C1 segment of cervical spinal cord (tissue), 14 donors: ENCODE measurements at places on chromosomes 6 and 20.

DNA sequence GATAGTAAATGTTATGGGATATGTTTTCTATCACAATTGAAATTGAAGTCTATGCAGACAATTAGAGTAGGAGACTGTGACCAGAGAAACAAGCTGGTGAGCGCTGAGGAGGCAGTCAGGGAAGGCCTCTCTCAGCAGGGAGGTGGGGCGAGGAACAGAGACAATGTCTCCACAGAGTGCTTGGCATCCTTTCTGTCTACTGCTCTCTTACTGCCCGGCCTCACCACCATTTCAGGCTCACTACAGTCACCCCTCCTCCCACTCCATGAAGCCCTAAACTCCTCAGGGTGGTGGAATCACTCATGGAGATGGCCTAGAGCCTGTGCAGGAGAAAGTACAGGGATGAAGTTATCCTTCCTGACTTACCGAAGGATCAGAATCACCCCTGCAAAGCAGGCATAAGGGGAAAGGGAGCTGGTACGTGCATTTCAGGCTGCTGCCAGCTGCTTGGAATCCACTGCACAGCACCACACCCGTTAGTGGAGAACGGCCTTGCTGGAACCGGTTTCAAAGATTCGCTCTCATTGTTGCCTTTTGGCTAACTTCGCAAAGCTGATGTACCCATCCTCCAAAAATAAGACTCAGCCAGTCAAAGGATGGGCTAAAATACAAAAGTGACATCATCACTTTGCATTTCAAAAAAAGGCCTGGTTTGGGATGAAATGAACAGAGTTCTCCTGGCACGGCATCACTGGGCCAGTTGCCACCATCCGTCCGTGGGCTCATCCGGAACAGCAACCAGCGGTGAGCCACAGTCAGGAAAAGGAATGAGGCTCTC, 67.3 kb downstream of the SLC22A23 start:
- DNase-seq = peak; percentile 66

DNA sequence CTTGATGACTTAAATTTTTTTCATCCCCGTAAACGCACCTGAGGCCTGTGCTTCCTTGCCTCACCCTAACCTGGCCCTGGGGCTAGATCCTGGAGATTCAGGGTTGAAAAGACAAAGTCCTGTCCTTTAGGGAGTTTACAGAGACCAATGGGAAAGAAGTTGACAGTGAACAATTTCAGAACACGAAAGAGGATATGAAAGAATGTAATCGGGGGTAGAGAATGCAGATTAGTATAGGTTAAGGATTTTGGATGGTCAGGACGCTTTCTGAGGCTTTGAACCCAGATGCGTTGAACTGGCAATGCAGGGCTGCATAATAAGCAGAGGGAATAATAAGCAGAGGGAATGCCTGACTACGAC, 1.7 kb upstream of the FBXO5 start:
- no peak for DNase-seq

- no peak for DNase-seq
Measured at GRCh38 chr20:32494483-32495216, 90.5 kb downstream of the NOL4L start.

DNA sequence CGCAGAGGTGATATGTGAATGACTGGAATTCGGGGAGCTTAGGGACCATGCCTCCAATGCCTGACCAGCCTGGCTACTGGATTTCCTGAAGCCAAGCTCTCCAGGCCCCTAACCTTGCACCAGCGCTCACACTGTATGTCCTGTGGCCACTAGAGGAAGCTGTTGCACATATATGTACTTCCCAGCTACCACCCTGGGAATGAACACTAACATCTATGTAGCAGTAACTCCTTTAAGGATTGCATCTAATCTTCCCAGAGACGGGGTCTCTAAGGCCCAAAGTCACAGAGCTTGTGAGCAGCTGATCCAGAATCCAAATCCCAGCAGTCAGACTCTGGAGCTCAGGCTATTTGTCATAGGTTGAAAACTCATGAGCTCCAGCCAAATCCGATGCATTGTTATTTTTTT, 20.4 kb upstream of the BPIFB1 start:
- peak; percentile 48 for DNase-seq

DNA sequence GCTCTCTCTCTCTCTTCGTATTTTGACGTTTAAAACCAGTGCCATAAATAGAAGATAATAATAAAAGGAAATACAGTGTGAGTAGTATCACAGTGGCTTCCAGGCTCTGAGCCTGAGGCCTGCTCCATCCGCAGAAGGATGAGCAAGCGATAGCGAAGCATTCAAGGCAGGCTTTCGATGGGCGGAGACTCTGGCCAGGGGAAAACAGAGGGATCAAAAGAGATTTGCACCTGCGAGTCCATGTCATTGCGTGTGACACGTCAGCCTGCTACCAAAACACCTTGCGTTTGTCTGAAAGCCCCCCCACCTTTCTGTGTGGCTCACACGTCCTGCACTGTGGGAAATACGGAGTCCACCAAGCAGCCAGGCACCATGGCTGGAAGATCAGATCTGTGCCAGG, 377.3 kb upstream of the SULF2 start:
- no peak for DNase-seq

- no peak for DNase-seq
Measured at GRCh38 chr20:43839793-43840199, 74.9 kb upstream of the TOX2 start.

- DNase-seq = no peak
Measured at GRCh38 chr6:157709555-157709954, 113.5 kb upstream of the SNX9 start.

- DNase-seq = no peak
Measured at GRCh38 chr6:157693867-157694266, 129.2 kb upstream of the SNX9 start.

DNA sequence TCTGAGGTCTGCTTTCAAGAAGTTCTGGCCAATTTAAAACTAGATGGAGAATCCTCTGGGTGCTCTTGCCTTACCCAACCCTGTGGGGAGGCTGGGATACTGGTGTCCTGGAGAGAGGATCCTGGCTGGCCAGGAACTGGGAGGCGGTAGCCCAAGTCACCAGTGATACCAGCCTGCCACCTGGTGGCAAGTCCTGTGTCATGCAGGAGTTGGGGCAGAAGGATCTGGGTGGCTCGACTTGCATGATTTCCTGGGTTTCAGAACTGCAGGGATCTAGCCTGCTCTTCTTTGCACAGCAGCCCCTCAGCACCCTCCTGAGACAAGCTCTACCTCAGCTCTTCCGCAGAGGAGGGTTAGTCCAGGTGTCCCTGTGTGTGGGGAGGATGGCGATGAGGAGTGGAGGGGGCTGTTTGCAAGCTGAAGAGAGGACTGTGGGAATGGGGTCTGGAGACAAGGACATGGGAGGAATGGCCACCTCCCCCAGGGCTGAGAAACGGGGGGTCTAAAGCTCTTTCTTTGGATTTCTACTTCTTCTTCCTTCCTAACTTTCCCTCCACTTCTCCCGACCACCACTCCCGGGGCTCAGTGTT, 4.2 kb downstream of the KCNK17 start:
- DNase-seq = no peak

GRCh38 chr6:151349651-151350270, 41.6 kb downstream of the ZBTB2 start:
- DNase-seq = no peak

DNA sequence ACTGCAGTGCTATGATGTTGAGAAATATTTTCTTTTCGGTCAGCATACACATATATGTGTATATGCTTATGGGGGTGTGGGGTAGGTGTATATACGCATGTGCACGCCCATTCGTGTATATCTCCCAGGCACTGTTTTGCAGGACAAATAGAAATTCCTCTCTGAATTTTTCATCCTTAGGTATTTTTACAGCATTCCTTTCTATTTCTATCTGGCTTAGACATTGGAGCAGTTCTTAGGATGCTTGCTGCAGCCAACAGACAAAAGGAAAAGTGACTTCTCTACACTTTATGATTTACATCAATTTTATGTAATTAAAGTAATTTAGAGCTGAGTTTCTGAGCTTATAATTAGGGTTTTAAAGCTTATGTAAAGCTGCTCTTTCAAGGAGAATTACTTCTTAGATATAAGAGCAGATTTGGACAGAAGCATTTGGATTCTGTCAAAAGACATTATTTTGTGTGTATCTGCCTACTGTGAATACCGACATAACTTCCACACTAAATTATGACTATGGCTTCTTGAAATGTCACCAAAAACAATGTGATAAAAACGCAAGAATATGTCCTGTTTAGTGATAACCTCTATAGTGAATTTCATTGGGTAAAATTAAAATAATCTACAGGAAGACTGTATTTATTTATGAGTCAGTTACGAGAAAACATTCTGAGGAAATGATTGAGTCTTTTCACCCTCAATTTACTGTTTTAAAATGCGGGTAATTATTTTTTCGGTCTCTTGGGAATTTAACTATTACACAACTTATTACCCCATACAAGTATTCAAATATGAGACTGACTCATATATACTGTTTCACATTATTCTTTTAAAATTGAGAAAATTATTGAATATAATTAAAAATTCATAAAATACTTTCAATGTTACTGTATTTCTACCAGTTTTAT, 21.3 kb upstream of the CEP43 start:
- DNase-seq = no peak

DNA sequence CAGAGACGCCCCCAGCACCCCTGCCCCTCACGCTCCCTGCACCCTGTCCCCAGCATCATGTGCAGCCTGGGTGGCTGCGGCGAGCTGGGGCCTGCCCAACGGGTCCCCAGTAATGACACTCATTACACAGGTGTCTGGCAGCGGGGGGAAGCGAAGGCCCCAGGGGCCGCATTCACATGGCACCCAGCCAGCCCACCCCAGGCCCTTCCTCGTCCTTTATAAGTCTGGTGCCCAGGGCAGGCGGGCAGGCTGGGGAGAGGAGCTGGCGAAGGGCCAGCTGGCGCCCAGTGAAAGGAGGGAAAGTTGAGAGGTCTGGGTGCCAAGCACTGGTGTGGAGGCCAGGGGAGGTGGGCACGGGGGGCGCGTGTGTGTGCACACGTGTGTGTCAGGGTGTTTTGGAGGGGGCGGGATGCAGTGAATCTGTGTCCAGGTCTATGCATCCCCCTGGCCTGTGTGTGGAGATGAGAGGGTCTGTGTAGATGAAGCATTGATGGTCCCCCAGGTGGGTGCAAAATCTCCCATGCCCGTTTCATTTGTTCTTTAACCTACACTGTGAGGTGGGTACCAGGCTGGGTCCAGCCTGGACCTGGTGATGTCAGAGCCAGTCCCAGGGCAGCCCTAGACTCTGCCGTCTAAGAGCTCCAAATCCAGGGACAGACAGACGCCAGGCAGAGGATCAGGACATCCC, 105.3 kb downstream of the CEBPB start:
- no peak for DNase-seq

DNA sequence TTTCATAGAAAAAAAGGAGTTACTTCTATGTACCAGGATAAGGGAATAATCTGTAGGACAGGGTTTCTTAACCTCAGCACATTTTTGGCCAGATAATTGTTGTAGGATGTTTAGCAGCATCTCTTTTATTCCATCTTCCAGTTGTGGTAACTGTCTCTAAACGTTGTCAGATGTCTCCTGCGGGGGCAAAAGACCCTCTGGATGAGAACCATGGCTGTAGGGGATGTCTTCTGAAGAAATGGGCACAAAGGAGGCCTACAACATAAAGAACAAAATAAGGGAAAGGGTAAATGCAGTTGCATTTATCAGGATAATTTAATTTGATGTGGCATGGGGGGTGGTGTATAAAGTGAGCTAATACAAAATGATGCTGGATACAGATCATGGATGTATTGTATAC, 4.1 kb upstream of the FBXO5 start:
- DNase-seq = no peak
